ENCODE measurements at places on chromosomes 6 and 20.

DNA sequence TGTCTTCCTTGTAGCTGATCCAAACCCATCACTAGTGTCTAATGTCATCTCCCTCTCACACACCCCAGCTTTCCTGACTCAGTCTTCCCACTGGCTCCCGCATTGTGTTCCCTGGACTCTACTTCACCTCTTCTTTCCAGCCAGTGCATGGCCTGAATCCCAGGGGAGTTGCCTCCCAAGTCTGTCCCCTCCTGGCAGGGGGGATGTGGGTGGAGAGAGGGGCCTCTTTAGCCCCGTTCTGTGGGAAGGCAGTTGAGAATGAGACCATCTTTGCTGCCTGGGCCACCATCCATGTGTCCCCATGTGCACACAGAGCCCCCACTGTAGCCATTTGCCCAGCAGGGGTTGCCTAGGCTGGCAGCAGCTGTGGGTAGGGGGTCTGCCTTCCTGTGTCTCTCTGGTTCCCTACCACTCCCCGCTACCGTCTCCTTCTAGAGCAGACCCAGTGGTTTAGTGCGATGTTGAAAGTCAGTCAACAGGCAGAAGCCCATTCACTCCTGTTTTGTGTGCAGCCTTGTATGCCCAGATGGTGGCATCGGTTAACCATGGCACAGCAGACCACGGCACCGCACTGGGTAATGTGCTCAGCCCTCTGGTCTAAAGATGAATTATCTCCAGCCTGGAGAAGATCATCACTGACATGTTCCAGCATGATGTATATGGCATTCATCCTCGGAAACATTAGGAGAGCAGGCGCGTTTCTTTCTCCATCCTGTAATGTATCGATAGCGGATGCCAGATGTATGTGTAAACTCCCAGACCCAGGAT, 178.8 kb upstream of the SNX9 start:
- DNase-seq: peak; percentile 83

GRCh38 chr6:109722011-109722410, 30.9 kb downstream of the FIG4 start:
- DNase-seq: no peak

DNA sequence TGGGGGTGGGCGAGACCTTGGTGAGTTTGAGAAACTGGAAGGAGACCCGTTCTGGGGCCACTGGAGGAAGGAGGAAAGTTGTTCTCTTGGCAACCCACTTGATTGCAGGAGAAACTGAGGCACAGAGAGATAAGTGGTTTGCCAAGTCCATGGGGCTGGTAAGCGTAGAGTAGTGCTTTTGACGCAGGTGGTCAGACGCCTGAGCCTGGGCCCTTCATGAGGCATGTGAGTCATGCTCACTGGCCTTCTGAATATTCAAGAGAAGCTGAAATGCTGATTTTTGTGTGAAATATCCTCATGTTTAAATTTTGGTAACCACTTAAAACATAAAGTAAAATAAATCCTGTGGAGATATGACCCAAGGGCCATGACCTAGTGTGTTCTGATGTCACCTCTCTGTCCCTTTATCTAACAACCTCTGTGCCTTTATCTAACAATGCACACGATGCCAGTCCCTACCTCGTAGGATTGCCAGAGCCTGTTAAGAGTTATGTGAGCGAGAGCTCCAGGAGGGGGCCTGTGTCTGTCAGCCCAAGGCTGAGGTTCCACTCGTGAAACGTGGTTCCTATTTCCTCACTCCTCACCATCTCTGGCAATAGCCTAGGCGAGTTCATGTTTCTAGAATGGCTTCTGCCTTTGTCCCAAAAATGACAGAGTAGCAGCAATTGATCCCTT, 32.8 kb upstream of the PMEPA1 start:
- DNase-seq: no peak

DNA sequence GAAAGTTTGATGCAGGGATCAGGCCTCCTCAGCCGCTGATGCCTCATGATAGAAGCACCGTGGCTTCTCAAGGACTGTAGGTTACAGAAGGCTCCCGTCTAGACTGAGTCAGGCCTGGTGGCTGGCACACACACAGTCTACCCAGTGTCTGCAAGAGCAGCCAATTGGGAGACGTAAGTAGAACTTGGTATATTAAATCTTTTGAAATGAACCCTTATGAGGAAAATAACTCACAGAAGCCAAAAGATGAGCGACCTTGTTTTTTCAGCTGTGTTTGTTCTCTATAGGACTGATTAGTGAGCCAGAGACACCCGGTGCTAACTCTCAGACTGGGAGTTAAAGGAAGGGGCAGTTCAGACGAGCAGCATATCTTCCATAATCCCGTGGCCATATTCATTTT, 5.9 kb upstream of the PDE10A start:
- no peak for DNase-seq

DNA sequence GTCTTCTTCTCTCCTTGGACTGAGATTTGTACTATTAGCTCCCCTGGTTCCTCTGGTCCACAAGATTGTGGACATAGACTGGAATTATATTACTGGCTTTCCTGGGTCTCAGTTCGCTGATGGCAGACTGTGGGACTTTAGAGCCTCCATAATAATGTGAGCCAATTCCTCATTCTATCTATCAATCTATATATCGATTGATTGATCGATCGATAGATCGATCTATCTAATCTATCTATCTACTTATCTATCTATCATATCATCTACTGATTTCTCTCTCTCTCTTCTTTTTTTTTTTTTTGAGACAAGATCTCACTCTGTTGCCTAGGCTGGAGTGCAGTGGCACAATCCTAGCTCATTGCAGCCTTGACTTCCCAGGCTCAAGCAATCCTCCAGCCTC, 51.5 kb upstream of the DDR1 start:
- no peak for DNase-seq

DNA sequence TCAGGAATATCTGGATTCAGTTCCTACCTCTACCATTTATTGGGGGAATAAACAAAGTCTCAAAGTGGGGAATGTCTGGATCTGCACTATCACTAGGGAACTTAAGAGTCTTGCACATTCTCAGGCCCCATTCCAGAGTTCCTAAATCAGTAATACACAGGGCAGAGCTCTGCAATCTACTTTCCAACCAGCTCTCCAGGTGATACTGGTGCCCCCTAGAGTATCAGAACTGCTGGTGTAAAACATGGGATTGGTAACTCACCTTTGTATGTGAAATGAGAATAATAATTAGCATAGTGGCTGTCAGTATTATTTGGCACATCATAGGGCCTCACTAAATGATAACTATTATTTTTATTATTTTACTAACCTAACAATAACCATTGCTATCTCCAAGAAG, 278.8 kb upstream of the IMPG1 start:
- no peak for DNase-seq

DNA sequence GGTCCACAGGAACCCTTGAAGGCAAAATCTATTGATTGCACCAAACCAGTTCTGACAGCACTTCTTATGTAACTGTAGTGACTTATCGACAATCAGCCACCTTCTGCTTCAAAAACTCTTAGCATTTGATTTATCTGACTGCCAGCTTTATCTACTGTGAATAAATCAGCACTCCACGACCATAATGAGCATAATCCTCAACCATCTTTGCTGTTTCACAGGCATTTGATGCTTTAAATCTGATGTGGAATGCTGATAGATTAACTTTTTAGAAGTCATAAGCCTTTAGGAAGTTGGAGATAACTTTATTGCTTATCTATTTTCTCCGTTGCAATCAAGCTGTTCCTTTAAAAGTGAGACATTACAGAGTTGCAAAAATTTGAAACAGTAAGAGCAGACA, 101.5 kb upstream of the PTCHD4 start:
- no peak for DNase-seq

- no peak for DNase-seq
These were observed 2.0 kb downstream of the ZBP1 start for GRCh38 chr20:57618091-57618763.

GRCh38 chr6:15504040-15504495, 158.8 kb downstream of the DTNBP1 start:
- DNase-seq: no peak

DNA sequence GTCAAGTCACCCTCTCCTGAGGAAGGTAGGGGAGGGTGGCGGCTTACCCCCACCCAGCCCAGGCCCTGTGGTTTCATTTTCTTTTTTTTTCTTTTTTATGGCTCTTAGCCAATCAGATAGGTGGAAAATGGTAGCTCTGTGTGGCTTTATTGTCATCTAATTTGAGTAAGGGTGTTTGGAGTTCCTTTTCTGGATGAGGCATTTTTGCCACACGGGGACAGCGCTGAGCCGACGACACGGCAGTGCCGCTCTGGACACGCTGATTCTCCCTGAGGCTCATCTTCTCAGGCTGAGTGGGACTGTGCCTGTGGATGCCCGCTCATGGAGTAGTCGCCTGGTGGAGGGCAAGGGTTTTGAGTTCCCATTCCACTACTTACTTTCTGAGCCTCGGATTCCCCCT, 37.6 kb upstream of the ANGPT4 start:
- no peak for DNase-seq

DNA sequence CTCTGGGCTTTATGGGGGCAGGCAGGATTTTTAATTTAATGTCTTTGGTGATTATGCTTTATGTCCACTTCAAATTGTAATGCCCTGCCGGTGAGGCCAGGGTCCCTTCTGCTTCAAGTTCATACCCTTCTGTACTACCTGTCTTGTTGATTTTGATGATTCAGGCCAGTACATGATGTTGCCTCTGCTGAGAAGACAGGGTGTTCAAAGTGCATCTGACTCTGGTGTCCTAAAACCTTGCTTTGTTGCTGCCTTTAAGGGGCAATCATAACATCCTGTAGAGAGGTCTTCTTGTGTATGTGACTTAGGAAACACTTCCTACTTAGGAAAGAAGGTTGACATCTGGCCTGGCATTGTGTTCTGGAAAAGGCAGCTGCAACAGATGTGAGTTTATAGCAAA, 113.2 kb downstream of the TMEM170B start:
- no peak for DNase-seq

DNA sequence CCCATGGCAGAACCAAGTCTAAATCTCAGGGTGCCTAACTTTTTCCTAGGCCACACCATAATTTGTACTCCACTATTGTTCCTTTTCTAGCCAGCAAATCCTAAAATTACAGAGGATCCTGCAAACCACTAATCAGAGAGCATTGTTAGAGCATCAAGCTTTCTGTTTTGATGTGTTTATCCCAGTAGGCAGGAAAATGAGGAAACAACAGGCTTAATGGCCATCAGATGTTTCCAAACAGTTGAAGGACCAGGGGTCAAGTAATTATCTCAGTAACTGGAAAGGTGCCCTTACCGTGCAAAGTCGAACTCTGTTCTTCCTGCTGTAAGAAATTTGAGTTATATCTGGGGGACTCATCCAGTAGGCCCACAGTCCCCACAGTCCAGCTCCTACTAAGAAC, 58.7 kb downstream of the RALY start:
- no peak for DNase-seq

DNA sequence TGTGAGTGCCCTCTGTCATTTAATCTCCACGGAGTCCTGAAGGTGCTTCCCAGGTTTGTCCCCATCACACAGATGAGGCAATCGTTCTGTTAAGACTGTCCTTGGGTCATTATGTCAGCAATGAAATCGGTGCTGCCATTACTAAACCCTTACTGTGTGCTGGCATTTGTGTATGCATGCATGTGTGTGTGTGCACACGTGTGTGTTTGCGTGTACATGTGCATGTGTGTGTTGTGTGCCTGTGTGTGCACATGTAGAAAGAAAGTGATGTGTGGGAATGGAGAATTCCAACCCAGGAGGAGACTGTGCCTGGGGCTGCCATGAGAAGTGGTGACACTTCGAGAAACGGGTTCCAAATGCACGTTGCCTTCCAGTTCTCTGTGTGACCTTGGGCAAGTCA, 110.3 kb downstream of the CDH26 start:
- no peak for DNase-seq

GRCh38 chr6:97394160-97394748, 111.2 kb upstream of the MMS22L start:
- DNase-seq: peak; percentile 49

DNA sequence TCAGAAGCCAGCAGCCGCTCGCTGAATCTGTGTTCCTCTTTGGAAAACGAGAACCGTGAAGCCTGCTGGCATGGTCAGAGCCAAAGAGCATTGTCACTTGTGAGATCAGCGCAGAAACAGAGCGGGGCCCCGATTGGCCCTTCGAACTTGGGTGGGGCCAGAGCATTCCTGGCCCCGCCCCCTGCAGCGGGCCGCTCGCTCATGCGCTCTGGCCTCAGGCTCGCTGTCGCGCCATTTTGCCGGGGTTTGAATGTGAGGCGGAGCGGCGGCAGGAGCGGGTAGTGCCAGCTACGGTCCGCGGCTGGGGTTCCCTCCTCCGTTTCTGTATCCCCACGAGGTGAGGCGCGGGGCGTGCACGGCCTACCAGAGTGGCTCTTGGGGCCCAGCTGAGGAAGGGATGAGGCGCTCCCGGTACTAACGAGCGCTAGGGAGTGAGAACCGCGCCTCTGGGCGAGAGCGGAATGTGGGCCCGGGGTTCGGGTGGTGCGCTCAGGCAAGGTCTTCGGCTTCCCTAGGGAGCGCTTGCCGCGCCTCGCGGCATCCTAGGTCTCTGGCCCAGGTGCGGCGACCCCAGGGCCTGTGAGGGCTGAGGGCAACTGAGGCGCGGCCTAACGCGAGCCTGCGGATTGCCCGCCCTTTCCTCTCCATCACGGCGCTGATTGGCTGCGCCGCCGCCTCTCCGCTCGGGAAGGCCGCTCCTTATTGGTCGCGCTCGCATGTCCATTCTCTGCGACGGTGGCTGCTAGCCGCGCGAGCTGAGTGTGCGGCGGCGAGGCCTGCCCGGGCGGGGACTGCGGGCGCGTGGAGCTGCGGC, at the start of gene CSE1L:
CSE1L (plus strand) TSS at position 226 of the 814 bp plus-strand sequence. CDS start 12,152 bp downstream, outside the sequence.
- peak; percentile 82 for DNase-seq

GRCh38 chr6:90216072-90216977, 80.3 kb downstream of the BACH2 start:
- DNase-seq: no peak

- DNase-seq: no peak
These were observed 7.4 kb upstream of the ADTRP start for GRCh38 chr6:11785774-11786579.

GRCh38 chr6:158290040-158290439, 22.2 kb upstream of the TULP4 start:
- DNase-seq: no peak

GRCh38 chr6:21596145-21596948, 2.8 kb downstream of the SOX4 start:
- DNase-seq: no peak

- no peak for DNase-seq
These were observed 296.6 kb downstream of the PHACTR1 start for GRCh38 chr6:13012977-13013680.

DNA sequence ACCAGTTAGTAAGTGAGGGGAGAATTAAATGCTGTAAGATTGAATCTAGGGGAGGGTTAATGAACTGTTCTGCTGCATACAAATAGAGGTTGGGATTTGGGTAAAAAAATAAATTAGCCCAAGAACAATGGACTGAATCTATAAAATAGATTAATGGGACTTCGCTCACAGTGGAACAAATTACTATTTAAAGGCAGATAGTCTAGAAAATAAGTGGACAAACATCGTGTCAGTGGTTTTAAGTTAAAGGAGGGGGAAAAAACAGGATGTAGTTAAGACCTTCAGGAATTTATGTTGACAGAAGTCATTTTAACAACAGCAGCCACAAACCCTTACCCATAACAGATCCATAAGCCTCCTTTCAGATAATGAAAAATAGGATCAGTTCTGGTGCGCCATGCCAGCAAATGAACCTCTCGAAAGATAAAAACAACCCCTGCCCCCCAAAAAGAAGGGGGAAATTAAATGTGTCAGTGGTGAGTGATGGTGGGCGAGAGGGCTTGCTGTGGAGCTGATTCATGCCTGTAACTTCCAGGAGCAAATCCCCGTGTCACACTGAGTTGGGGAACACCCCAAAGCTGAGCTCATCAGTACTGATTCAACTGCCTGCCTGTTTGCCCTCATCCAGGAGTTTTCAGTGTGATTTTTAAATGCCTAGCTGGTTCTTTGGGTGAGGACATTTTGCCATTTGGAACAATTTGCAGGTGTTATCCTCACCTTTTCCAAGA, 86.8 kb downstream of the PPP1R14C start:
- no peak for DNase-seq
